ENCODE measurements at places on chromosomes 1 and 21. TPM values are rescaled to one million over a fixed set of nuclear protein-coding genes. Genes with fewer than 3 reads are reported as not detected.

Gene LCA5L
- 3.1 TPM for polyA plus RNA-seq

Gene OVAAL
- 0.17 TPM for polyA plus RNA-seq

Gene HSD3B2
- polyA plus RNA-seq: not detected

Gene NDUFV3
- 38.2 TPM for polyA plus RNA-seq

Gene MCOLN2
- polyA plus RNA-seq: 0.36 TPM

Gene CELF3
- 106 TPM for polyA plus RNA-seq

Gene NEXN
- polyA plus RNA-seq: 4.5 TPM

Gene IL24
- 0.29 TPM for polyA plus RNA-seq

Gene CATSPER4
- polyA plus RNA-seq: not detected

Gene ANKRD34A
- polyA plus RNA-seq: 8.6 TPM

Gene CHI3L1
- 2.0 TPM for polyA plus RNA-seq

All from spinal cord (tissue), 10 donors.